Glomerular endothelial cell (primary cell): ENCODE measurements at places on chromosomes 3 and 15.

- DNase-seq: no peak
Measured at GRCh38 chr3:3201611-3202010, 22.1 kb upstream of the CRBN start.

GRCh38 chr3:64073158-64073761, 50.0 kb upstream of the PSMD6 start:
- no peak for DNase-seq

GRCh38 chr15:40471105-40471807, 472 bp downstream of the CHST14 start:
- no peak for DNase-seq

DNA sequence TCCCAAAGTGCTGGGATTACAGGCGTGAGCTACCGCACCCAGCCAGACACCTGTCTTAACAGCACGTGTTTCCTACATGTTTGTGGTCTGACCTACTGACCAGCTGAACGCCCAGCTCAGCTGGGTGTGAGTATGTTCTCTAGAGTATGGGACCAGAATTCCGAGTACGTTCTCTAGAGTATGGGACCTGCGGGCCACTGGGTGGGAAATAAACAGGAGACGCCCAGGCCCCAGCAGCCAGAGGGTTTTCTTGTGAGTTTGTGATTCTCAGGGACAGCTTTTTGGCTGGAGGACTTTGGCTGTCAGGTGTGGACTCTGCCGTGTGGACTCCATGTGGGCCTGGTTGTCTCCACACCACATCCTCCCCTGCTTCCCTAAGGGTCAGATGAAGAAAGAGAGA, 87.3 kb downstream of the CHRD start:
- DNase-seq: no peak
